SHP77 (cell line): ENCODE measurements at places on chromosomes 5 and 9.

DNA sequence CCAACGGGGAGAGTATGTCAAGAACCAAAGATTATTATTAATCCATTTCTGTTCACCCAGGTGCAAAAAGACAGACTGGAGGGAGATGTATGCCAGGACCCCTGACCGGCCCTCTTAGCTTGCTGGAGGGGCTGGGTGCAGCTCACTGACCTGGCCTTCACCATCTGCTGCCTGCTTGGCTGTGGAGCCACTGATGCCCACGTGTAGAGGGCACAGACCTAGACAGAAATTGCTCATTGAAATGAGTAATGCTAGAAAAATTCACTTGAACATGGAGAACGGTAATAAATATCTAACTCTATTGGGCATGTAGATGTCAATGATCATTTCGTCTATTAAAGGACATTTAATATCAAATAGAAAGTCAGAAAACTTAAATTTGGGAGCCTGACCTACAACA, 58.8 kb upstream of the ERCC6L2 start:
- no peak for DNase-seq

DNA sequence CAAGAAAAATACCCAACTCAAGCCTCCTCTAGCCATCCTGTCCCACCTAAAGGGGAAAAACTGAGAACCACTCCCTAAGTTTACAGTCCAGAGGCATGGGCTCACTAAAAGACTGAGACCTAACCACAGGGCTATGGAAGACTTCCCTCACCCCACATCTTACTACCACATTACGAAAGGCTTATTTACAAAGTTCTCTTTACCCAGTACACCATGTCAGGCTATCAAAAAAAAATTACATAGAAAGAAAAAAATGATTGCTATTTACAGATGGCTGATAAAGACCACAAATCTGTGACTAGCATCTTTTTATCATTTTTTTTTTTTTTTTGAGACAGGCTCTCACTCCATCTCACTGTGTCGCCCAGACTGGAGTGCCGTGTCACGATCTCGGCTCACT, 69.7 kb upstream of the TNPO1 start:
- no peak for DNase-seq

- DNase-seq, result no peak
Observed at GRCh38 chr5:169173372-169173771, 127.6 kb downstream of the SLIT3 start.

GRCh38 chr5:134902071-134902801, 2.7 kb upstream of the PCBD2 start:
- DNase-seq, result no peak

- DNase-seq, result no peak
Observed at GRCh38 chr9:122186301-122186700, 26.6 kb downstream of the MORN5 start.

DNA sequence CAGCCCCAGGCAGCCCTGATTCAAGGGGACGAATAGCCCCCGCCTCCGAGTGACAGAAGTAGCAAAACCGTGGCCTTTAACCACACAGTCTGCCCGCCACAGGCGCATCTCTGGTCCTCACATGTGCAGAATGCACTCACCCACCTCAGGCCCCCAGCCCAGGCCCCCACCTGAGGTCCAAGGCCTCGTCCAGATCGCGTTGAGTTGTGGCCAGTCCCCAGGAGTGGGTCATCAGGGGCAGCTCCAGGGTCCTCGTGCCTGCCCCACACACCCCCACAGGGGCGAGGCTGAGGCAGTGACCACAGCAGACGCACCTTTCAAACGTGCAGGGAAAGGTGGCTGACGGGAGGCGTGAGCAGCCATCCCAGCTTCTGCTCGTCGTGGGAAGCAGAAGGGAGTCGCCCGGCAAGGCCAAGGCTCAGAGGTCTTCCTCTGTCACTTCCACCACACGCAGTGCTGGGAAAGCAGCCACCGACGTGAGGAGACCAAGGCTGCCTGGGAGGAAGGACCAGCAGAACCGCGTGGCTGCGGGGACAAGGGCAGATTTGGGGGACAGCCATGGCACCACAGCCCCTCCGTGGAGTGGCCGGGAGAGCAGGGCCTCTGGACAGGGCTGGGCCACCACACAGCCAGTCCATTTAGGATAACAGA, 77.8 kb upstream of the OTULINL start:
- DNase-seq, result no peak

- no peak for DNase-seq
Observed at GRCh38 chr9:132404228-132404881, 2.3 kb downstream of the TTF1 start.

- no peak for DNase-seq
Observed at GRCh38 chr5:95759005-95759404, 27.9 kb downstream of the RHOBTB3 start.

DNA sequence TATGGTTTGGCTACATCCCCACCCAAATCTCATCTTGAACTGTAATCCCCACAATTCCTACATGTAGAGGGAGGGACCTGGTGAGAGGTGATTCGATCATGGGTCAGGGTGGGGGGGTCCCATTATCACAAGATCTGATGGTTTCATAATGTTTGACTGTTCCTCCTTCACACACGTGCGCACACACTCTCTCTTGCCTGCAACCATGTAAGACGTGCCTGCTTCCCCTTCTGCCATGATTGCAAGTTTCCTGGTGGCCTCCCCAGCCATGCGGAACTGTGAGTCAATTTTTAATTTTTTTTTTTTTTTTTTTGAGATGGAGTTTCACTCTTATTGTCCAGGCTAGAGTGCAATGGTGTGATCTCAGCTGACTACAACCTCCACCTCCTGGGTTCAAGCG, 27.0 kb downstream of the FAM169A start:
- no peak for DNase-seq

DNA sequence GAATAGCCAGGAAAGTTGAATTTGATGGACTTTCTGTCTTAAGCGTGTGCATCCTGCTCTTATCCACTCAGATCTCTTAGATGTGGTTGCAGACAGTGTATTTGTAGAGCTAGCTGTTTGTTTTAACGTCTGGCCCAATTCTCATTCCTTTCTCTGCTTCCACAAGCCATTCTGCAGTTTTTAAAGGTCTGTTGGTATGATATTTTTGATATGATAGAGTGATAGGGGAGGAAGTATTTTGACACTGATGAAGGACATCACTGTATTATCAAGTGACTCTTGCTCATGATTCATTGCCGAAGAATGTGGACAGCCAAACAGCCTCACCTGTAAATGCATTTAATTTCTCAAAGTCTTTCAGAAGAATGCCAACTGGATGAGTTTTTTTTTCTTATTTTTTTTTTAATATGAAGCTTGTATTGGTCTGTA, 4.5 kb downstream of the TJP2 start:
- DNase-seq, result no peak

- no peak for DNase-seq
Observed at GRCh38 chr5:37957218-37957617, 117.4 kb upstream of the GDNF start.

DNA sequence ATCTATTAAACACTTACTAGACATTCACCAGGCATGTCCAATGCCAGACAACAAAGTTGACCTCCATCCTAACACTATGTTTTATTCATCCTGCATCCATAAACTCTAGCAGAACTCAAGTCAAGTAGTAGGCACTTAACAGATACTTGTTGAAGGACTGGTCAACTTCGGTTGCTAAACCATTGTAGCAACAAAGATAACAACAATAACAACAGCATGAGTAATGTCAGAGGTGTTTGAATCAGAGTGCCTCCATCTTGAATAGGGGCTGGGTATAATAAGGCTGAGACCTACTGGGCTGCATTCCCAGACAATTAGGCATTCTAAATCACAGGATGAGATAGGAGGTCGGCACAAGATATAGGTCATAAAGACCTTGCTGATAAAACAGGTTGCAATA, 180.5 kb upstream of the ZNF462 start:
- DNase-seq, result no peak

DNA sequence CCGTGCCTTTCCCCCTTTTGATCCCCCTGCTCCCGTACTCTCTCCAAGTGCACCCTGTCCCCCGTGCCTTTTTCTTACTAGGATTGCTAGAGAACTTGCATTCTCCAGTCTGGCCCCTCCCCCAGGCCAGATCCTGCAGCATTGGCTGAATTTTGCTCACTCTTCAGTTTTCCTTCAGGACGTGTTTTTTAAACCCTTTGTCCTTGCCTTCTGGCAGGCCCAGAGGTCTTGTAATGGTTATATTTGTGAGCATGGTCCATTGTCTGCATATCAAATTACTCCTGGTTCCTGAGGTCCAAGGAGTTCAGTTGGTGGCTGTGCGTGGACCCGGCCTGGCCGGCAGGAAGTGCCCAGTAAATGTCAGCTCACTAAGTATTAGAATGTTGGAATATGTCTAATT, 606 bp downstream of the TBC1D13 start:
- DNase-seq, result no peak

- no peak for DNase-seq
Observed at GRCh38 chr9:134505032-134505431, 136.6 kb upstream of the COL5A1 start.

DNA sequence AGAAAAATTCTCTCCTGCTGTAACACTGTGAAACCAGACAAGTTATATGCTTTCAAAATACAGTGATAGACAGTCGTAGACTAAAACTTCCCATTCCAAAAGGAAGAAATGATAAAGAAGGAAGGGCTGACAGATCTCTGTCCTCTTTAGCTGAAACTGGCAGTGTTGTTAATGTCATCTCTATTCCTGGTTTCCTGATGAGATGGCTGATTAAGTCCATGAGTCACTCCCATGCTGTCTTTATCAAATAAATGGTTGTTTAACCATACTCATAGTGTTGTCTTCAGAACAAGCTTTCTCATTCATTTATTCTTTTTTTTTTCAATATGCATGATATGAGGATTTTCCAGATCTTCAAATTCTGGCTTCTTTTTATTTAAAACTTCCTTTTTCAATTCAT, 952.2 kb upstream of the WWC1 start:
- DNase-seq, result no peak

DNA sequence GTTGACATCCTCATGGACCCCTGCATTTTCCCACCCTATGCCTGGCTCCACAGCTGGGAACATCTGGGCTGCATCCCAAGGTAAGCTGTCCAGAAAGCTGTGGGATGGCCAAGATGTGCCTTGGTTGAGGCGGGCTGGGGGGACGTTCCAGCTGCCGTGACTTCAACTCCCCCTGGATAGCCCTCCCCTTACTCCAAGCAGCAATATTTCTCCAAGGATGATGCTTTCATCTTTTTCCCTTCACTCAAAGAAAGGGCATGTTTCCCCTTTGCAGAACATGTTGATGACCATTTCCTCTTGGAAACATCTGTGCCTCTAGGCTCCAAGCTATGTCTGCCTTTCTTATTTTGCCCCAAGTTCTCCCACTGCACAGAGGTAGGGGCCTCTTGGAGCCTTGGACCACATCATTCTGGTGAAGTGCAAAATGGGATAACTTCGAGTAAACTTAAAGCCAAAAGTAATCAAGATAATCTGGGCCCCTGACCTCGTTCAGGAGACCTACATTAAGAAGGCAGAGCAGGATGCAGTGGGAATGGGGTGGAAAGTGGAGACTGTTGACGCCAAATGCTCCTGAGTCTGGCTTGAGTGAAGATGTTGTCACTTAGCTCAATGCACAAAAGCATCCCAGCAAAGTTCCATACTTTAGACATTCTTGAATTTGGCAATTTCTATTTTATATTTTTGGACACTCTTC, 175.2 kb downstream of the GAS1 start:
- DNase-seq, result no peak

- no peak for DNase-seq
Observed at GRCh38 chr5:151897896-151898295, 26.8 kb downstream of the GLRA1 start.

DNA sequence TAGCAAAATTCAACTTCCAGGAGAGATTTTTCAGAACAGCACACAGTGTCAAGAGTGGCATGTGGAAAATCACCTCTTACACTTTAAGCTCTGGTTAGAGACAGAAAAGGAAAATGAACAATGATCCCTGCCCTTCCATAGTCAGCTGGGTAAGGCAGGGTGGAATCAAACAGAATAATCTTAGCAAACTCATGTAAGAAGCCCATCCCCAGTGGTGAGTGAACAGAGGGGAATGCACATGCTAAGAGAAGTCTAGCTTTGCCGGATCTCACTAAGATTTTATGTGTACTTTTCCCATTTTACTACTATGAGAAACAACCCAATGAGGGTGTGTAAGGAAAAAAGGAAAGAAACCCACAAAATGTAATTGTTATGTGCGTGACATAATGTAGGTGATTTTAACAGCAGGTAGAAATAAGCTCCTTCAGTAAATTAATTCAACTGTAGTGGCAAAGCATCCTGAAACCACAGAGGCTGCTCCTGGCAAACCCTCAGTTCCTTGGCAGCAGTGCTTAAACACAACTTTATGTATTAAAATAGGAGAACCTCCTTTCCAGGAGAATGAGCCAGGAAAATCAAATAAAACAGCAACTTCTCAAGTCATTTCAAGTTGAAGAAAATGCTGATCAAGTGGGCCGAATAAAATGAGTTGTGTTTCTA, 366.0 kb upstream of the TRPC7 start:
- DNase-seq, result no peak

DNA sequence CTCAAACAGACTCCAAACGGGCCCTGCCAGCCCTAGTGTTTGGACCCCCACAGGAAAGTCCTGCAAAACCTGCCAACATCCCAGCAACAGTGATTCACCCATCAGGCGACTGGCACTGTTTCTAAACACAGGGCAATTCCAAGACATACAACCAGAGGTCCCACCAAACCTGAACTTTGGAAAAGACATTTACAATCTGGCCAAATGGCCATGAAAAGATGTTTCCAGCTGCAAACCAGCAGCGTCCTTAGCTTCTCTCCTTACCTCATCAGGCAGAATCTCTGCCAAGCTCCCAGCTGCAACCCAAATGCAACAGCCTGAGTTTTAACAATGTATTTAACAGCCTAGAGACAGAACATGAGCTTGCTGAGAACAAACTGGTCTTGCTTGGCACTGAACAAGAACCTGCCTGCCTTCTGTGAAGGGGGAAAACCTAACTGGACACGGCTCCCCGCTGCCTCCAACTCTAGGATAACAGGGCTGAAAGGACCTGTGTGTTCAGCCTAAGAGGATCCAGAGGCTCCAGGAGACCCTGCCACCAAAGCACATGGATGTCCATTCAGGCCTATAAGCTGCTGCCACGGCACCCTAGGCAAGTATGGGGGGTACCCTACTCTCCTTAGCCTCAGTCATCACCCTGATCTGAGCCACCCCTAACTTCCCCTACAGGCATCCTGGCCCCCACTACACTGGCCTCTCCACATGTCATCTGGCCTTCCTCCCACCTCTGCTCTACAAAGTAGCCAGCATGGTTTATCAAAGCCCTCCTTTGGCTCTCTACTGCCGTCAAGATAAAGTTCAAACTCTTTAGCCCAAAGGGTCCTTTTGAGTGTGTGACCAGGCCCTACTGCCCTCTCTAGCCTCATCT, 5.6 kb downstream of the P4HA2 start:
- DNase-seq, result no peak

- no peak for DNase-seq
Observed at GRCh38 chr9:104025104-104025503, 69.0 kb upstream of the SMC2 start.

DNA sequence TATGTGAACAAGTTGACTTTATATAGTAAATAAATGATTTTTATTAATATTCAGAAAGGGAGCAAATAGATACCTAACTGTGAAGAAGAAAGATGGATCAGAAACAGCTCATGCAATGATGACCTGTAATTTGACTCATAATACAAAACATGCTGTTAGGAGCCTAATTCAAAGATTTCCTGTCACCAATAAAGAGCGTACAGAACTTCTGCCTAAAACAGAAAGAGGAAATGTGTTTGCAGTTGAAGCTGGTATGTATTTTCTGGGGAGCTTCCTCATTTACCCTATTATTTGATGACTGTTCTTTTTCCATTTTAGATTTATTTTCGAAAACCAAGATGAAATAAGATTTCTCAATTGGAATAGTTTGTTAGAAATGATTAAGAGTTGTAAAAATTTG, 11.4 kb downstream of the YTHDC2 start:
- no peak for DNase-seq
